ENCODE measurements at places on chromosomes 6 and 20. TPM values are rescaled to one million over a fixed set of nuclear protein-coding genes. Genes with fewer than 3 reads are reported as not detected.

Gene ZNF217
- 7.1 TPM for polyA plus RNA-seq

GRCh38 chr6:137871291-137871690 is 4.2 kb downstream of the TNFAIP3 start:
- DNase-seq, result no peak

Gene SMIM13
- polyA plus RNA-seq, result 2.1 TPM

- no peak for DNase-seq
These were observed 159.9 kb downstream of the LINC00237 start for GRCh38 chr20:20946122-20946759.

DNA sequence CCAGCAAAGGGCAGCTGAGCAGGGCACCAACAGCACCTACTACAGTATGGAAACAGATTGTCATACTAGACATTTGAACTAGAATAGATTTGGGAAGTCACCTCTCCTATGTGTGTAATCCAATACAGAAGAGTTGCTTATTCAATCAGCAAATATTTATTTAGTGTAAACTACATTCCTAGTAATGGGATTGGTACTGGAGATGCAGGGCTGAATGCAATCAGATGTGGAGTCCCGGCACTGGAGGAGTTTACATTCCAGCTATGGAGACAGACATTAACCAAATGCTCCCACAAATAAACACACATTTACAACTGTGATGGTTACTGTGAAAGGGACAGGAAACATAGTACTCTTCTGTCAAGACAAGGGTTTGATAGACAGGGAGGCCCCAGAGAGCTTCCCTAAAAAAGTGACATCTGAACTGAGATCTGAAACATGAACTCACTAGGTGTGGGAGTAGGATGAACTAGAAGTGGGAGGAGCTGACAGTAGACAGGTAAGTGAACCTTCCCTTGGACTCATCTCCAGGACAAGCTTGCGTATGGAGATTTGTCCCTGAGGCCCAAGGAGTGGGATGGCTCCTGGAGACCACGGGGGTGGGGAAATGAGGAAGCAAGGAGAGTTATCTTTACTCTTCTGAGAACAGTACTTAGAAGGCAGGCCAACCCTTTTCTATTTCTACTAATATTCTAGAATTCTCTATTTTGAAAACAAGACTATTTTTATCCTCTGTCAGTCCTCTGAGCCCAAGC is 420.5 kb downstream of the MAFB start:
- no peak for DNase-seq

DNA sequence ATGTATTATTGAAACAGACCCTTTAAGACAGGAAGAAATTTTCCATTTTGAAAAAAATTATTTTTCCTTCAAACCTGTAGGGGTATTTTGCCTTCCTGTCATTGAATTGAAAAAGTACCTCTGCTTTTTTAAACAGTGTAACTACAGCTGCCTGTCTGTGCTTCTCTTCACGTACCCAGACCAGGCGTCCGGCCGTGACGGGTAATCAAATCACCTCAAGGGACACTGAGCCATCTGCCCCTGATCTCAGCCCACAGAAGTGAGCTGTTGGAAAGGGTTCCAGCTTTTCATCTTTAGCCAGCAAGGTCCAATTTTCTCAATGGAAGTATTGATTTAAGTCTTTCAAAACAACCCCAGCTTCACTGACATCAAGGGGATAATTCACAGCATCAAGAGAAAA is 58.0 kb downstream of the SLC35D3 start:
- peak; percentile 59 for DNase-seq

GRCh38 chr6:71248306-71248765 is 40.3 kb upstream of the OGFRL1 start:
- DNase-seq, result no peak

Gene C20orf202
- not detected for polyA plus RNA-seq

DNA sequence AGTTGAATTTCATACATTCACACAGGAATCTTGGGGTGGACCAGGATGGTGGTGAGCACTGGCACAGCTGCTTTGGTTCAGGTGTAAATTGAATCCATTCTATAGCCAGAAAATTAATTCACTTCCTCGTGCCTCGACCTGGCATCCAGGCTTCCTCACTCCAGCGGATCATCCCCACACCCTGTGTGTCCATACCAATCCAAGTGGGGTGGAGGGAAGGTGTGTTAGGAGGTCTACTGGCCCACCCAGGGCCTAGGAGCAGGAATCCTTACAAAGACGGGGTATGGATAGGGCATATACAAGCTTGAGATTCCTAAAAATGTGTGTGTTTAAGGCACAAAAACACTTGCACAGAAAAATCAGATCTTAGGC is 81.8 kb upstream of the SLC24A3 start:
- DNase-seq, result no peak

- peak; percentile 58 for DNase-seq
These were observed 551.6 kb upstream of the CITED2 start for GRCh38 chr6:139925894-139926641.

- DNase-seq, result no peak
These were observed 44.1 kb upstream of the SLC22A1 start for GRCh38 chr6:160077526-160077925.

Gene B3GAT2
- polyA plus RNA-seq, result 0.02 TPM

Gene NOX3
- not detected for polyA plus RNA-seq

GRCh38 chr6:35842381-35842780 is 37.2 kb downstream of the LHFPL5 start:
- no peak for DNase-seq

DNA sequence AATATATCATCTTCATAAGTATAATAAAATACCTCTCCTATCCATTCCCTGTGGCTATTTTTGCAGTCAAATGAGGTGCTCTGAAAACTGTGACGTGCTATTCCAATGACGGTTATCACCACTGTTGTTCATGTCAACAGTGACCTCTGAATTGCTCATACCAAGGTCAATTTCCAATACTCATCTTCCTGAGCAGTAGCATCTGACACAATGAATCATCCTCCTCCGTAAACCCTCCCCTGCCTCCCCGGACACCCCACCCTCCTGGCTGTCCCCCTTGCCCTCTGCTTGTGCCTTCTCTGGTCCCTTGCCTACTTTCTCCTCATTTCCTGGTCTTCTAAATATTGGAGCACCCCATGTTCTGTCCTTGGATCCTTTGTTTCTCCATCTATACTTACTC is 77.7 kb upstream of the SLC22A23 start:
- no peak for DNase-seq

GRCh38 chr6:119060255-119060907 is 18.1 kb downstream of the FAM184A start:
- DNase-seq, result no peak

DNA sequence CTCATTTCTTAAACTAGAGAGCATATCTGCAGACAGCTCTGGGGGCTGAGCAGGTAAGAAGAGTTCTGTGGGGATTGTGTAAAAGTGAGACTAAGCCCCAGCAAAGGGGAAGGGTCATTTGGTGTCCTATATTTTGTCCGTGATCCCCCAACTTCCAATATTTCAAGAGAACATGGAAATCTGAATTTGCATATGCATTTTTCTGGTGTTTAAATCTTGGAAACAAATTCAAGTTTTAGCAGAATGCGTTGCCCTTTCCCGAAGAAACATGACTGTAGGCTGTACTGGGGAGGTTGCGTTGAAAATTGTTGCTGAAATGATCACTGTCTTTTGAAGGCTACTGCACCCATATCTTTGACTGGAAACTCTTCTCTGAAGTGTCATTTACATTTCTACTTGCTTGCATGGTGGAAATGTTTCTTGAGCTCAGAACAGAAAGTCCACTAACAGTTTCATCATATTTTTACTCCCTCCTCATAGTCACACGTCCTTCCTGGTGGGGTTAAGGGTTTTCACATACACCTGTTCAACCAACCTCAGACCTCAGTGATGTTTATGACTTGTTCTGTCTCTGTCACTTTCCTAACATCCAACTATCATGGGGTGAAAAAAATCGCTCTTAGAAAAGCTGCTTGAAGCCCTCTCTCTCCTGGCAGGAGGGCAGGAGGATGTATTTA is 140.3 kb downstream of the BCAS1 start:
- no peak for DNase-seq

- DNase-seq, result no peak
These were observed 8.7 kb upstream of the DSP start for GRCh38 chr6:7532821-7533220.

Gene PXDC1
- 14.5 TPM for polyA plus RNA-seq
